ENCODE measurements at places on chromosomes 12 and 14.
A peak's percentile ranks its signal among the peaks of the same experiment; 100 is the strongest.

DNA sequence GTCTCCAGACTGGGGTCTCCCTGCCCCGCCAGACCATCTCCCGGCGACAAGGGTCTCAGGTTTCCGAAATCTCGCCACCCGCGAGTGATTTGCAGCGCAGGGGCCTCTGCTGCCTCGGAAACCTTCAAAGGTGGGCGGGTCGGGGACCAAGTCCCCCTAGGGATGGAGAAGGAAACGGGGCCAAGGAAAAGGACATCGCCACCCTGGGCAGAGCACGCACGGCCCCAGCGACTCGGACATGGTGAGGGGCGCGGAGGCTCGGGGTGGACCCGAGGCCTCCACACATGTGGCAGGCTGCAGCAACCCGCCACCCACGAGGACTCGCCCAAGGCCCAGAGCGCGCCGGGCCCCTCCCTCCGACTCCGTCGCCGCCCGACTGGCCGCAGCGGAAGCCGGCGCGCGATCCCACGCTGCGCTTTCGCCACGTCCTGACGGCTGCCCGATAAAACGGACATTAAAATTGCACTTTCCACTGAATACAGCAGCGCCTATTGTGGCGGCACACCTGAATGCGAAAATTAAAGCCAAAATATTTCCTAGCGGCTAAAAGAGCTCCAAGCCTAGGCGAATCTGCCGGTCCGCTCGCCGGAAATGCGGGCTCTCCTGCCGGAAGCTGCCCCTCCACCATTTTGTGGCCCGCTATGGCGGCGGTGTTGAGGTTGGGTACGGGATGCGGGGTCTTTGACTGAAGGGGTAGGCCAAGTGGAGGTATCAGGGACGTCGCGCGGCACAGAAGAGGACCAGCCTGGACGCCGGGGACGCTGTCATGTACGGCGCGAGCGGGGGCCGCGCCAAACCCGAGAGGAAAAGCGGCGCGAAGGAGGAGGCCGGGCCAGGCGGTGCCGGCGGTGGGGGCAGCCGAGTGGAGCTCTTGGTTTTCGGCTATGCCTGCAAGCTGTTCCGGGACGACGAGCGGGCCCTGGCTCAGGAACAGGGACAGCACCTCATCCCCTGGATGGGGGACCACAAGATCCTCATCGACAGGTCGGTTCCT, at the start of gene SFSWAP:
Gene SFSWAP, plus strand, starts transcription at position 627 of the 994 bp plus-strand sequence. Its CDS starts 140 bp downstream, at position 767.
- peak; percentile 68 for DNase-seq

DNA sequence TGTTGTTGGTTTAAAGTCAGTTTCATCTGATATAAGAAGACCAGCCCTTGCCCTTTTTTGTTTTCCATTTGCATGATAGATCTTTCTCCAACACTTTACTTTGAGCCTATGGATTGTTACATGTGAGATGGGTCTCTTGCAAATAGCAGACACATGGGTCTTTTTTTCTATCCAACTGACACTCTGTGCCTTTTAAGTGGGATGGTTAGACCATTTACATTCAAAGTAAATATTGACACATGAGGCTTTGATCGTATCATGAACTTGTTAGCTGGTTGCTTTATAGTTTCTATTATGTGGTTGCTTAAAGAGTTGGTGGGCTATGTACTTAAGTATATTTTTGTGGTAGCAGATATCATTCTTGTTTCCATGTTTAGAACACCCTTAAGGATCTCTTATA, 213.4 kb upstream of the G2E3 start:
- DNase-seq, result no peak

DNA sequence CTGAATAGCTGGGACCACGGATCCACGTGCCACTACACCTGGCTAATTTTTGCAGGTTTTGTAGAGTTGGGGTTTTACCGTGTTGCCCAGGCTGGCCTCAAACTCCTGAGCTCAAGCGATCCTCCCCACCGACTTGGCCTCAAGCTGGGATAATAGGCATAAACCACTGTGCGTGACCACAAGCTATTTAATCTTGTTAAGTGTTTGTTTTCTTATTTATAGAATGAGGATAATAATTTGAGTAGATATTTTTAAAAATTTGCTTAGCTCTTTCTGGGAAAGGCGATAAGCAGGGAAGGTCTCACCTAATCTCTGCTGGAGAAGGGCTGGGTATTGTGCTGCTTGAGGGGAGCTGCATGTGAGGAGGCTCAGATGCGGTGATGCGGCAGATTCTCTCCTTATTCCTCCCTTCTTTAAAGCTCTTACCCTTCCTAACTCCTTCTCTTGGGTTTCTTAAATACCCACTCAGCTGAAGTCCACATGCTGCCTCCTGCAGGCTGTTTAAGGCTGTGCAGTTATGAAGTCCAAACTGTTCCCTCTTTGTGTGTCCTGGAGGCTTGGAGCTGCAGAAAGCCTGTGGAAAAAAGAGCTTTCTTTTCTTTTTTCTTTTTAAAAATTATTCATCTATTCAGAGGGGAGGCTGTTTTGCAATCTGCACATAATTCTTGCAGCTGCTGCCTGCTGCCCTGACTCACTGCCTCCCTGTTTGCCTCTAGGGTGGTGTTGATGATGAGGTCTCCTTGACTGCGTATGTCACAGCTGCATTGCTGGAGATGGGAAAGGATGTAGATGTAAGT, 37.9 kb downstream of the A2ML1 start:
- peak; percentile 46 for DNase-seq

GRCh38 chr14:75497701-75498100, 24.6 kb upstream of the BATF start:
- no peak for DNase-seq

DNA sequence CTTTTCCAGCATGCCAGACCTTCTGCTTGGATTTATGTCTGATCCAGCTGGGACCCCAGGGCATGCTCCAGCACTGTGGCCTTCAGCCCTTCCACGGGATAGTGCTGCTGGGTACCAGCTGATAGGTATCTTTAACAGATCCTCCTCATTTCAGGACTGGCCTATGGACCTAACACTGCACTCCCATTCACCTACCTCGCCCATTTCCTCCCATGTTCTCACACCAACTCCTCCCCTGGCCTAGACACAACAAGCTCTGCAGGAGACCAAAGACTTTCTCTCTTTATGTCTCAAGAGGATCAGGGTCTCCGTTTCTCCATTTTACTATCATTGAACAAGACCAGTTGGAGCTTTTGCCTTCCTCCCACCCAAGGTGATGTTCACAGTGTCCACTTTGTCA, 140.0 kb upstream of the TMCC3 start:
- no peak for DNase-seq

- no peak for DNase-seq
Measured at GRCh38 chr12:52945389-52946232, 3.3 kb upstream of the KRT18 start.

- no peak for DNase-seq
Measured at GRCh38 chr12:1305791-1306500, 288.4 kb downstream of the FBXL14 start.

DNA sequence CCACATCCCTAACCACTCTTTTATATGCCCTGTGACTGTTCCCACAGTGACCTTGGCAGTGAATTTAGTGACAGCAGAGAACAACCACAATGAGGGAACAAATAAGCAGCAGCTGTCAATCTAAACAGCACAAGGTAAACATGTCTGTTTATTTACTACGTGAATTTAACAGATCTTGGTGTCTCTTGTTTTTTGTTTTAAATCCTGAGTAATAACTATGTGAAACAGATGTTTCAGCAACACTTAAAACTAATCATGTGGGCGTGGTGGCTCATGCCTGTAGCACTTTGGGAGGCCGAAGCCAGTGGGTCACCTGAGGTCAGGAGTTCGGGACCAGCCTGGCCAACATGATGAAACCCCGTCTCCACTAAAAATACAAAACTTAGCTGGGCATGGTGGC, 17.0 kb upstream of the CFAP54 start:
- no peak for DNase-seq

GRCh38 chr12:96189781-96190180, 4.4 kb upstream of the ELK3 start:
- DNase-seq, result no peak

DNA sequence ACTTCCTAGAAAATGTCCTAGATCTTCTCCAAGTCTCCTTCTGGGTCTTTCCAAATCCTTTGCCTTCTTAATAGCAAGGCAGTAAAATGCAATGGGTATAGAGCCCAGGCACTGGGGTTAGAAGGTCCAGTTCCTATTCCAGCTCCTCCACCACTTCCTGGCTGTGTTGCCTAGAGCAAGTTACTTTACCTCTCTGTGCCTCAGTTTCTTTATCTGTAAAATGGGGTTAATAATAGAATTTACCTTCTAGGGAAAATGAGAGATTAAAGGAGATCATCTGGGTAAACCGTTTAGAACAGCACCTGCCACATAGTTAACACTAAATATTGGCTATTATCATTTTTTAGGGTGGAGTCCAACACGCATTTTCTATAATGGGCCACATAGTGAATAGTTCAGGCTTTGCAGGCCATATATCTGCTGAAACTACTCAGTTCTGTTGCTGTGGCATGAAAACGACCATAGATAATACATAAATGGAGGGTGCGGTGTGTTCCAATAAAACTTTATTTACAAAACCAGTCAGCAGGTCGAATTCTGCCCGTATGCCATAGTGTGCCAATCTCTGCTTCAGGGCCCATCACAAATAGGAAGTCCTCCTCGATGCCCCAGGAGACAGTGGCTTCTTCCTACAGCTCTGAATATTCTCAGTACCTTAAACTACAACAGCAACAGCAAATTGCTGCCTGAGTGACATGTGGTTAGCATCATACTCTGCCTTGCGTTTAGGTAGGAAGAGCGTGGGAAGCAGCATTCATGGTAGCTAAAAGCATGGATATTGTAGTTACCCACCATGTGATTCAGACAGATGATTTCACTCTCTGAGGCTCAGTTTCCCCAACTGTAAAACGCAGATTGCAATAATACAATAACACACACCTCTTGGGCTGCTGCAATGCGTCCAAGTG, 60.9 kb downstream of the SVOP start:
- no peak for DNase-seq

DNA sequence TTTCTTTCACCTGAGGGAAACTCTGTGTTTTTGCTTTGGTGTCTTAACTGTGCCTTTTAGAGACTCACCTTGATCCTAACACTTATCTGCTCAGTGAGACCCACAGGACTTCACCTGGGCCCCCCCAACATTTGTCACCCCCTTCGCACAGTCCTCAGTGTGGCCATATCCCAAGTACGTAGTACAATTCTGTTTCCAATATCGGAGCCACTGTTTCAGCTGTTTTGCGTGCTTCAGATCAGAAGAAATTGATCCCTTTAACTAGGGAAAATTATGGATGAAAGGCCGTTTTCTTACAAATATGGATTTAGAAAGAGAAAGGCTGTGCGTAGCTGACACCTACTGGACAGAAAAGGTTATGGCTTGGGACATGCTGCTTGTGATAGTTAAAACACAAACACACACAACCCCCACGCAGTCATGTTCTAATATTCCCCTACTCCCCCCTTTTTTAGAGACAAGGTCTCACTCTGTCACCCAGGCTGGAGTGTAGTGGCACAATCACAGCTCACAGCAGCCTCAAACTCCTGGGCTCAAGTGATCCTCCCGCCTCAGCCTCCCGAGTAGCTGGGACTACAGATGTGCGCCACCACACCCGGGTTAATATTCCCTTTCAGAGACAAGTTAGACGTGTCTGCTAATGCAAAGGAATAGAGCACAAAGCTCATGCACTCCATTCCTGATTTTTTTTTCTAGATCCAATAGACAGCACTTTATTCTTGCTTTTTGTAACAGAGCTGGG, 3.6 kb upstream of the SLC7A8 start:
- peak; percentile 31 for DNase-seq

DNA sequence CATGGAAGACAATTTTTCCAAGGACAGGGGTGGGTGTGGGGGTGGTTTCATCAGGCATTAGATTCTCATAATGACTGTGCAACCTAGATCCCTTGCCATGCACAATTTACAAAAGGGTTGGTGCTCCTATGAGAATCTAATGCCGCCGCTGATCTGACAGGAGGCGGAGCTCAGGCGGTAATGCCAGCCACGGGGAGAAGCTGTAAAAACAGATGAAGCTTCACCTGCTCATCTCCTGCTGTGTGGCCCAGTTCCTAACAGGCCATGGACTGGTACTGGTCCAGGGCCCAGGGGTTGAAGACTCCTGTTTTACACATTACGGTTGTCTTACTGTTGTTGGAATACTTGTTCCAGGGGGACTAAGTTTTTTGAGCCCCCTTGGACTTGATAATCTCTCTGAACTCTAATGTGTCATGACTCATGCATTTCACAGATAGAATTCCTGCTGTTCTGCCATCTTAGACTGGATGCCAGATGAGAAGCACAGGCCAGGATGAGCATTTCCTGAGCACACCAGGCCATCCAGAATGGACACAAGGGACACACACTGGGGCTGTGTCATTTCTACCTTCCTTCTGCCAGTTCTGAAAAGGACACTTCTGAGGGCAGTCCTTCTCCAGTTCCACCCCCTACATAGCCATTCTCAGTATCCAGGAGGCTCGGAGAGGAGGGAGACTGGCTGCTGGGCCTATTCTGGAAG, 5.8 kb downstream of the PLEKHD1 start:
- no peak for DNase-seq

GRCh38 chr12:39779768-39780340, 160.3 kb upstream of the ABCD2 start:
- no peak for DNase-seq

DNA sequence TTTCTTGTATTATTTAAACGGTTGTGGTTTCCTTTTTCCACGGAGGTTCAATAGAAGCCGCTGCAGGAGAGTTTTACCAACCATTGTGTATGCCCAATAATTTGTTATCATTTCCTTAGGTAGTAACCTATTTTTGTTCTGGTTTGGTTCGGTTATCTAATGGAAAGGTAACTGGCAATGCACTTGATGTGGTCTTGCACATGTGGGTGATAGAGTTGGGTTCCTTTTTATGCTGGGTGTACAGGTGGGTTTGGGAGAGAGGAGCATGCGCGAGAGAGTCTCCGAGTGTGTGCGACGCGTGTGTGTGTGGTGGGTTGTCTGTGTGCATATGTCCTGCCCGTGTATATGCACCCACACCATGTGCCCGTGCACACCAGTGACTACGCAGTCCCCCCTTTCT, 102.7 kb upstream of the FKBP4 start:
- DNase-seq, result no peak

DNA sequence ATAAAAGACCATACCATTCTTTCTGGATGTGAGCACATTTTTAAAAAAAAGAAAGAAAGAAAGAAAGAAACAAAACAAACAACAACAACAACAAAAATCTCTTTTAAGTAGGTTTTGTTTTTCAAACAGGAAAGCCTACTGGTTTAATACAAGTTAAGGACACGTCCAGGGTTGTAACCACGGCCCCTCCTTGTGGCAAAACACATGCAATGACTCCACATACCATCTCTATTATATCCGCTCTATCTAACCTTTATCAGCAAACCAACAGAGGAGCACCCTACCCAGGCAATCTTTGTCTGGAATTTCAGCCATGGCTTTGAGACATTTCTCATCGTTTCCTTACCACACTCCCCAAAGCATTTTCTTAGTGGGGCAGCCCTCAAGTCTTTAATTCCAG, 360.5 kb upstream of the TMPO start:
- DNase-seq, result peak; percentile 43

GRCh38 chr14:66405158-66405557, 81.0 kb upstream of the CCDC196 start:
- DNase-seq, result no peak

- no peak for DNase-seq
Measured at GRCh38 chr12:123478762-123479161, 20.8 kb downstream of the SNRNP35 start.

Measured in endothelial cell (in vitro differentiated cells).